Hematopoietic multipotent progenitor cell treated with erythropoietin and hydrocortisone succinate and interleukin-3 and kit ligand, for 15 days (in vitro differentiated cells): ENCODE measurements at places on chromosomes 7 and 10.

- DNase-seq = no peak
Measured at GRCh38 chr7:68623030-68623429, 975.2 kb upstream of the AUTS2 start.

- no peak for DNase-seq
Measured at GRCh38 chr10:94405406-94405805, 3.1 kb downstream of the TBC1D12 start.

DNA sequence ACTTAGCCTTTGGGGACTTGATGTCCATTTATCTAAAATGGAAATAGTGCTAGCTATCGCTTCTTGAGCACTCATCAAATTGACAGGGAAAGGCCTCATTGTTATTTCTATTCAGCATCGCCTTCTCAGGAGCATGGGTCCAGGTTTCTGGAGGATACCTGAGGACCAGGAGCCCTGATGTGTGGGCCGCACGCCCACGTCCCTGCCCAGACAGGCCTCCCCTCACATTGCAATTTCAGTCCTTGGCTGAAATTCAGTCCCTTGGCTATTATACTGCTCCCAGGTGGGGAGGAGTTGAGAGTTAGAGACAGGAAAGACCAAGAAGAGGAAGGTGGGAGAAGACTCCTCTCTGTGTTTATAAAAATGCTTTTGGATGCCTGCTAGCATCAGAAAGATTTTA lies 38.9 kb downstream of the GPRIN2 start:
- no peak for DNase-seq

DNA sequence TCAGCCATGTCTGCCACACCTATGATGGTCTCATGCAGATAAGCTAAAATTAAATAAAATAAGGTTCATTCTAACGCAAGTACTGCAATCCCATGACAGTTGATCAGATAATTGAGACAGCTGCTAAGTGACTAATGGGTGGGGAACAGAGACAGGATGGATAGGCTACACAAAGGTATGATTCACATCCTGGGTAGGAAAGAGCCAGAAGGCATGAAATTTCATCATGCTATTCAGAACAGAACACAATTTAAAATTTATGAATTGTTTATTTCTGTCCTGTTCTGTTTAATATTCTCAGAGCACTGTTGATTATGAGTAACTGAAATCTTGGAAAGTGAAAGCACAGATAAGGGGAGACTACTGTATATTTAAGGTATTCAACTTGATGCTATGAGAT lies 381.8 kb upstream of the SORCS1 start:
- DNase-seq = no peak

DNA sequence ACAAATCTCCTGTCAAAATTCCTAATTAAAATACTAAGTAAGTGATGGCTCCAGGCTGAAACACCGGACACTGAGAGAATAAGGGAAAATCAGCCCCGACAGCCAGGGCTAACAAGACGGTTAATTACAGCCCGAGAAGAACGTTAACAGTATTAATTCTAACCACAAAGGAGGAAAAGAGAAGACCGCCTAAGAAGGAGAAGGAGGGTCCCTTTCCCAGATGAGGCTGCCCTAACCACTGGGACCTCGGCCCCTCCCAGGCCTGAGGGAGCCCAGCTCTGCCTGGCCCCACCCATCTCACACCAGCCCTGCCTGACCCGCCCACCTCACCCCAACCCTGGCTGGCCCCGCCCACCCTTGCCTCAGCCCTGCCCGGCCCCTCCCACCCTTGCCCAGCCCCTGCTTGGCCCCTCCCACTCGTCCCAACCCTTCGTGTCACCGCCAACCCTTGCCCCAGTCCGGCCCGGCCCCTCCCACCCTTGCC lies 51.3 kb downstream of the PWWP2B start:
- DNase-seq = peak; percentile 64

- no peak for DNase-seq
Measured at GRCh38 chr7:30246392-30246791, 38.0 kb upstream of the ZNRF2 start.

DNA sequence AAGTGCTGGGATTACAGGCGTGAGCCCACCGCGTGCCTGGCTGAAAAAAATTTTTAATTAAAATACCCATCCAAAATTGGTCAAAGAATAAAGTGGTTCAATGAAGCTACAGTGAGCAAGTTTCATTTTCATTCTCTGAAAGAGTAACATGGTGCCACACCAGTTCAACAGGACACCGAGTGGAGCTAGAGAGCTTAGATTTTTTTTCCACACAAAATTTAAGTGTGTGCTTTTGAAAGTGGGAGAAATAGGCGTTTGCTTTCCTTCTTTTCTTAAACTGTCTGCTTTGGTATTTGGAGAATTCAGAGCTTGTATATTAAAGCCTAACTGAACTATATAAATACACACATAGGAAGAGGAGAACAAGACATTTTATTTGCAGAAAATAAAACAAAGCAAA lies 43.4 kb downstream of the BPGM start:
- no peak for DNase-seq

GRCh38 chr10:72954596-72955554 lies at the start of gene PLA2G12B:
TSS of gene PLA2G12B (minus strand) at chr10:72954806. CDS start at chr10:72954685, 121 bp downstream.
- no peak for DNase-seq

GRCh38 chr10:96964131-96964530 lies 132.0 kb downstream of the LCOR start:
- no peak for DNase-seq

GRCh38 chr10:109178591-109178990 lies 744.7 kb downstream of the XPNPEP1 start:
- no peak for DNase-seq

GRCh38 chr10:59892697-59893096 lies 13.7 kb downstream of the CCDC6 start:
- no peak for DNase-seq

GRCh38 chr10:111824128-111824527 lies 359.4 kb downstream of the GPAM start:
- DNase-seq = no peak

DNA sequence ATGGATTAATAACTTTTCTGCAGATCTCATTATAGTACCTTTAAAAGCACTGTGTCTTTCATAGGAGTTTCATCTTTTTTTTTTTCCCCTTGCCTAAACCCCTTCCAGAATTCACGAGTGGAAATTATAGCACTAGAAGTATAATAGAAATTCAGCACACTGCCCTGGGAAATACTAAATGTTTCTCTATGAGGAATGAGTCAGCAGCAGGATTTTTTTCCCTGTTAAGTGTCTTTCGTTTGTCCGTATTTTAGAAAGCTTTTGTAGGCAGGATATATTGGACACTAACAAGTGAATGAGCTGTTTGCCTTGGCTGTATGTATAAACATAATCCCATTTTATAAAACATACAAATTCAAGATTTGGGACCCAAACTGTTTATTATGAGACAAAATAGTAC lies 105.8 kb downstream of the EXOC4 start:
- no peak for DNase-seq

DNA sequence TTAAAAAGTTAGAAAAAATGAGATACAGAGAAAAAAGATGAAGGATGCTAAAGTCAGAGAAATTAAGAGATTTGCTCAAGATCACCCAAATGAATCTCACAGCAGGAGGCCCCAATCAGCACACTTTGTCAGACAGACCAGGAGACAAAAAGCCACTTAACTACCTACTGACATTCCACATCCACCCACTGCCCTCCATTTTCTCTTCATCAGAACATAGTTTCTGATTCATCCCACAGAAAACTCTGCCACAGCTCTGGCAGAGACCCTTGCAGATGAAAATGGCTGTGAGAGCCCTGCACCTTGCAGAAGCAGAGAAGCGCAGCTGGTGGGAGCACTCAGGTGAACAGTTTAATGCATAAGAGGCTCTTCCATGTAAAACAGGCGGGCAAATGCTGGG lies 26.6 kb downstream of the DGKI start:
- DNase-seq = no peak

GRCh38 chr10:53687800-53688199 lies 915.2 kb upstream of the MBL2 start:
- no peak for DNase-seq

- no peak for DNase-seq
Measured at GRCh38 chr10:35324196-35324595, 12.1 kb upstream of the CCNY start.

GRCh38 chr7:4775848-4776623 lies 613 bp downstream of the AP5Z1 start:
- DNase-seq = peak; percentile 63

- no peak for DNase-seq
Measured at GRCh38 chr10:117884093-117884492, 162.6 kb downstream of the RAB11FIP2 start.

DNA sequence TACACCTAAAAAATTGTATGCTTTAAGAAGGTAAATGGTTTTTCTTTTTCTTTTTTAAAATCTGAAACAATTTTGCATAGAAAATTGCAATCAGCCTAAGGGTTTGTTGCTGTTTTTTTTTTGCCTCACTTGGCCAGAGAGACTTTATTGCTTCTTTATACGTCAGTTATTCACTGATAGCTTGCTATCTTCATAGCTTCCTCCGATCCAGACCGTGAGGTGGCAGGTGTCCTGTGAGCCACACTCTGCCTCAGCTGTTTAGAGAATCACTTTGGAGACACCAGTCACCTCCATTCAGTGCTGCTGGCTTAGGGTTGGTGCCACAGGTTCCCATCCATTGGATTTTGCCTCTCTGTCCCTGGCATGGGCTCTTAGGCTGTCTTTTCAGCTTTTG lies 68.0 kb downstream of the HHEX start:
- DNase-seq = no peak

- no peak for DNase-seq
Measured at GRCh38 chr7:15130666-15131541, 228.4 kb upstream of the DGKB start.

DNA sequence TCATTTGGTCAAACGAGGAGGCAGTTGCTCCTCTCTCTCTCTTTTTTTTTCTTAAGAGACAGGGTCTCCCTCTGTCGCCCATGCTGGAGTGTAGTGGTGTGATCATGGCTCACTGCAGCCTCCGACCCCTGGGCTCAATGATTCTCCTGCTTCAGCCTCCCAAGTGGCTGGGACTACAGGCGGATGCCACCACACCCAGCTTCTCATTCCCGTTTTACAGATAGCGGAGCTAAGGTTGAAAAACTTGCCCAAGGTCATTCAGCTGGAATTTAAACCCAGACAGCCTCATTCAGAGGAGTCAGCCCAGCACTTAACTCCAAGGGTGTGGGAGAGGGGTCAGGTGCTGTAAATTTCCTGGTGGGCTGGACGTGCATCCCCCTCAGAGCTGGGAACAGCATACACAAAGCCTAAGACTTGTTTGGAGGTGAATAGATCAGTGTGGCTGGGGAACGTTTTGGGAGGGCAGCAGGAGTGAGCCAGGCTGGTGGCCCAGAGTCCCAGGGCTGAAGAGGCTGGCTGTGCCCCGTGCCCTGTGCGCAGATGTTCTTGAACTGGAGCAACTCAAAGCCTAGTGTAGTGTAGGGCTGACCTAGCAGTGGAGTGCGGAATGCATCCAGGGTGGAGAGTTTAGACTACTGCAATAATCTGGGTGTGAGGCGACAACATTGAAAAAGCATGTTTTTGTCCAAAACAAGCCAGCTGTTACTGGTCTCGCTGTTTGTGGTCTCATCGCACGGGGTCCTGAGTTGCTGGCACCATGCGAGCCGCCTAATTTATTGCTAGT lies 2.3 kb downstream of the HTRA1 start:
- no peak for DNase-seq

GRCh38 chr10:78863140-78863905 lies 205.4 kb upstream of the ZMIZ1 start:
- no peak for DNase-seq

DNA sequence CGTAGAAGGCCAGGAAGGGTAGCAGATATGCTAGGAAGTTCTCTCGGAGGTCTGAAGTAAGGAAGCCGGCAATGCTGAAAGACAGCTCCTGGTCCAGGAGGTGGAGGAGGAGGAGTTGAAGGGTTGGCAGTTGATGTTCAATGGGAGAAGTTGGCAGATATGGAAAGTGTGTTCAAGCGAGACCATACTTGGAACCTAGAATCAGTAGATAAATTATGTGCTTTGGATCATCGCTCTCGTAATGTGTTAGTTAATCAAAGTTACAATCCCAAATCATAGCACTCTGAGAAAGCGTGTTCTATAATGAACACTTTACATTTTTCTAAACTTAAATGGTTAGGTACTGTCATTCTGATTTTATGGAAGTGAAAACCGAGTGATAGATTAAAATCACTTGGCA lies 152.9 kb downstream of the CELF2 start:
- no peak for DNase-seq

GRCh38 chr7:24756545-24757352 lies 515 bp downstream of the GSDME start:
- no peak for DNase-seq

DNA sequence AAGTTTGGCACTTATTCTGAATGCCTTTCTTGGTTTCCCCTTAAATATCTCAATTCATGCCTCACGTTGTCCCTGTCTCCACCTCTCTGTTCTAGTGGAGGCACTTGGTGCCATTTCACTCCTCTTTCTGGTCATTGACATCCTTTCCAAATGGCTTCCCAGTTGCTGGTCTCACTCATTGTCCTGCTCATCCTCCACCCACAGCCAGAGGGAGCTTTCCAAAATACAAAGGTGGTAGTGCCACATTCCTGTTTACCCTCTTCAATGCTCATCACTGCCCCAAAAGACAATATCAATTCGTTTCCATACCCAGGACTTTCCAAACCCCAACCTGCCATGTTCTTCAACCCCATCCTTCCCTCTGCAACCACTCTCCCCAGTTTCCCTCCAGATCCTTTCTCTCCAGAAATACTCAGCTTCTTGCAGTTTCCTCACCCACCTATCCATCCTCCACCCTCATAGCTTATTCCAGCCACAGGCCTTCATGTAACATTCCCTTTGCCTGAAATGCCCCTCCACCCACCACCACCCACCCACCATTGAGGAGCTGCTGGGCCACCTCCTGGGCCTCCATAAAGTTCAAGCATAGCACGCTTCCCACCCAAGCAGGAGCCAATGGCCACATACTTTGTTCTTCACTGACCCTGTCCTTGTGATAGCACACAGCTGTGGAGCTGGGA lies 63.1 kb upstream of the ADRB1 start:
- no peak for DNase-seq

- DNase-seq = no peak
Measured at GRCh38 chr10:10865913-10866312, 151.8 kb upstream of the CELF2 start.

DNA sequence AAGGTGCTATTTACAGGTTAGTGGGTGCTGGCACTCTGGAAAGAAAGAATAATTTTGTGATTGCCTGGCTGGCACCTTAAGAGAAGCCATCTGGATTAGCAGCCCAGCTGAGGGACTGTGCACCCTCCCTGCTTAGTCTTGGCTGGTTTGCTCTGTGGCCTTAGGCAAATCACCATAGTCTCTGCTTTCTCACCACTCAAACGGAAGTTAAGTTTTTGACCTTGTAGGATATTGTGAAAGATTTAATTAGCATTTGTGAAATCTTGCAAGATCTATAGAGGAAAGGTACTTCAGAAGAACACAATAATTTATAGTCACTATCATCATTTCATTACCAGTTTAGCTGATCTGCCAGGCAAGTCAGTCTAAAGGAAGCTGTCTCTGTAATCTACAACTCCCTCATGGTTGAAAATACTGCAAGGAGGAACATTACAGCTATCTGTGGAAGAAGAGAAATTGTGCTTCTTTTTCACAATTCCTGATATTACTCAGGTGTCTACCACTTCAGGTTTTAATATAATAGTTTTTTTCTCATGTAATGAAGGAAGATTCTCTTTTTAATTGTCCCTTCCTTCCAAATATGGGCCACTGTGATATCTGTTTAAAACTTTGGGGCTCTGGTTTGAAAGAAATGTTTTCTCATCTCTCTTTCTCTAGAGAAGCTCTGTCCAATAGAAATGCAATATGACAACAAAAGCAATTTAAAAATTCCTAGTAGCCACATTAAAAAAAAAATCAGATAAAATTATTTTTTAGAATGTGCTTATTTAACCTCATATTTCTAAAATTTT lies 219.6 kb downstream of the PTEN start:
- no peak for DNase-seq
